ENCODE measurements at places on chromosomes 1 and 21. TPM values are rescaled to one million over a fixed set of nuclear protein-coding genes. Genes with fewer than 3 reads are reported as not detected.

The APCS gene
- polyA plus RNA-seq, result not detected

The OR2T2 gene
- polyA plus RNA-seq, result not detected

The KIF26B gene
- polyA plus RNA-seq, result 38.0 TPM

The KISS1 gene
- 0.66 TPM for polyA plus RNA-seq

The DCDC2B gene
- polyA plus RNA-seq, result 0.96 TPM

The CLIC6 gene
- 1.8 TPM for polyA plus RNA-seq

Measured in right renal pelvis (tissue), 4 donors.